ENCODE measurements at places on chromosomes 4 and X. TPM values are rescaled to one million over a fixed set of nuclear protein-coding genes. Genes with fewer than 3 reads are reported as not detected.

The HELQ gene
- total RNA-seq, result 14.1 TPM

The ADH7 gene
- total RNA-seq, result not detected

The NDST4 gene
- not detected for total RNA-seq

The SRD5A3 gene
- 5.4 TPM for total RNA-seq

The EVC gene
- total RNA-seq, result 46.1 TPM

The FAM47A gene
- total RNA-seq, result not detected

The GDPD2 gene
- total RNA-seq, result not detected

The CT55 gene
- total RNA-seq, result not detected

The SPINK2 gene
- not detected for total RNA-seq

The MEPE gene
- total RNA-seq, result not detected

The MAGEC3 gene
- not detected for total RNA-seq

The ATOH1 gene
- not detected for total RNA-seq

The RELL1 gene
- 83.3 TPM for total RNA-seq

The TGIF2LX gene
- not detected for total RNA-seq

The EFHC2 gene
- total RNA-seq, result 3.3 TPM

The USP51 gene
- 0.83 TPM for total RNA-seq

The APLN gene
- 0.99 TPM for total RNA-seq

The CT47B1 gene
- not detected for total RNA-seq

The ARAF gene
- 43.2 TPM for total RNA-seq

GRCh38 chrX:100449696-100450608 lies 39.9 kb upstream of the PCDH19 start:
- DNase-seq, result no peak

DNA sequence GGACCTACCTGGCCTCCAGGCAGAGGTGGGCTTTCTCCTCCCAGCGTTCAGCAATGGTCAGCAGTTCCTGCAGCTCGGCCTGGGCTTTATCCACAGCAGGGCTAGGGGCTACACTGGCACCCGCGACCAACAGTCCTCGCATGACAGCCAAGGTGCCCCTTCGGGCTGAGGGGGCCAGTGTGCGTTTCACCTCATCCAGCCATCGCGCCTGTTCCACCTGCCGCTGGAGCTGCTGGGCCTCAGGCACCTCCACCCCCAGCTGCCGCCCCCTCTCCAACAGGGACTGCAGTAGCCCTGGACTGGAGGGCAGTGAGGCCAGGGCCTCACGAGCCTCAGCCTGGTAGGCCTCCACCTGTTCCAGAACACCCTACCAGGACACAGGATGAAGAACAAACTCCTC lies 28.3 kb downstream of the KDM5C start:
- DNase-seq, result no peak

GRCh38 chrX:51747671-51748070 lies 4.4 kb downstream of the GSPT2 start:
- DNase-seq, result no peak

GRCh38 chrX:136586386-136586785 lies 54.4 kb downstream of the VGLL1 start:
- no peak for DNase-seq

DNA sequence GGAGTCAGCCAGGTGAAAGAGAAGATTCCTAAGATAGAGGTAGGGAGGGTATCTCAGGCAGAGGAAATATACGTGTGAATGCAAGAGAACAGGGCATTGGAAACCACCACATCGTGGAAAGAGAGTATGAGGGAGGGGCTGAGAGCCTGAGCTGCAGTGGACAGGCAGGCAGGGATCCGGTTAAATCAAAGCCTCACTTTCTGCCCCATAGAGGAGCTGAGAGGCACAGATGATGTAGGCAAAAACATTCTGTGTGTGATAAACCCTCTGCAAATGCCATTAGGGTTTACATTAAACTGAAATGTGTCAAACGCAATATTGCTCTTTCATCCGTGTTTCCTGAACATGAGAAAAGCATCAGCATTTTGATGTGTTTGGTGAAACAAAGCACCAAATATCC lies 298.1 kb upstream of the TAPT1 start:
- DNase-seq, result no peak

DNA sequence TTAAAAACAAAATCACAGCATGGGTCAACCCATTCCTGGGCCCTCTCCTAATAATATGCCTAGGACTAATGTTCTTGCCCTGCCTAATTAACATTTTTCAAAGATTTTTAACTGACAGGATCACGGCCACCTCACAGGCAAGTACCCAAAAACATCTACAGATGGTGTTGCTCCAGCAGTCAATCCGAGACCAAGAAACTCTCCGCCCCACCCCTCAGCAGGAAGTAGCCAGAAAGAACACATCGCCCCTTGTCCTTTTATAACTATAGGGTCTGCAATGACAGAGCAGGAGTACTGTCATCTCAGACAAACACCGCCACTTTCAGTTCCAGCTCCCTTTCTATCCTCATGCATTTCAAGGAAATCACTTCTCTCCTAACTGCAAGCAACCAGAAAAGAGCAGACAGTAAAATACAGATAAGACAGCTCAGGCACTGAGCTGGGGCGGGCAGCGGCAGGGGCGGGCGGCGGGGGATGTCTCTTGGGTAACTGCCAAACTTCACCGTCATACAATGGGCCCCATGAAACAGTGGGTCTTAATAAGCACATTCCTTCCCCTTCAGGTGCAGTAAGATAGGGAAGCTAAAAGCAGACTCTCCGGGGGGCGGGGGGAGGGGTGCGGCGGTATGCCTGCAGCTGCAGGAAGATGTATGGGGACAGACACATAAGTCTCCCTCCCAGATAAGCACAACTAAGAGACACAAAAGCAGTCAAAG lies 67.4 kb downstream of the ZNF182 start:
- no peak for DNase-seq

- no peak for DNase-seq
Observed at GRCh38 chr4:121462660-121463261, 81.9 kb upstream of the QRFPR start.

DNA sequence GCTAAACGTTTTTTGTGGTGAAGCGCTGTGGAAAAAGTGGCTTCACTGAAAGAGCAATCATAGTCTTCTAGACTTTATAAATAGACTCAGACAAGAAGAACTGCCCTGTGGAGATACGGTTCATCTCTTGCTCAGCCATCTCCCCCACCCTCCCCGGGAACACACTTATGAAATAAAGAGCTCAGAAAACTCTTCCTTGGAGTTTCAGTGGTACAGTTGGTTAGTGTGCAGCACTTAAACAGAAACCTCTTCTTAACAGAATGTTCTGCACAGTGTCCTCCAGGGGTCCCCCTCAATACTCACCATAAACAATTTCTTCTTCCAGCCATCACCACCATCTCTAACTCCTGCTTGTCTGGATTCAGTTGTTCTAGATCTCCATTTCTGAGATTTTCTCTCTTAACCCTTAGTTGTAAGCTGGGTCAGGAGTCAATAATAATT lies 313.0 kb downstream of the ARHGAP10 start:
- no peak for DNase-seq

GRCh38 chr4:86586626-86587380 lies 7.3 kb upstream of the PTPN13 start:
- DNase-seq, result no peak

- no peak for DNase-seq
Observed at GRCh38 chrX:111881715-111882114, 5.7 kb downstream of the TRPC5OS start.

DNA sequence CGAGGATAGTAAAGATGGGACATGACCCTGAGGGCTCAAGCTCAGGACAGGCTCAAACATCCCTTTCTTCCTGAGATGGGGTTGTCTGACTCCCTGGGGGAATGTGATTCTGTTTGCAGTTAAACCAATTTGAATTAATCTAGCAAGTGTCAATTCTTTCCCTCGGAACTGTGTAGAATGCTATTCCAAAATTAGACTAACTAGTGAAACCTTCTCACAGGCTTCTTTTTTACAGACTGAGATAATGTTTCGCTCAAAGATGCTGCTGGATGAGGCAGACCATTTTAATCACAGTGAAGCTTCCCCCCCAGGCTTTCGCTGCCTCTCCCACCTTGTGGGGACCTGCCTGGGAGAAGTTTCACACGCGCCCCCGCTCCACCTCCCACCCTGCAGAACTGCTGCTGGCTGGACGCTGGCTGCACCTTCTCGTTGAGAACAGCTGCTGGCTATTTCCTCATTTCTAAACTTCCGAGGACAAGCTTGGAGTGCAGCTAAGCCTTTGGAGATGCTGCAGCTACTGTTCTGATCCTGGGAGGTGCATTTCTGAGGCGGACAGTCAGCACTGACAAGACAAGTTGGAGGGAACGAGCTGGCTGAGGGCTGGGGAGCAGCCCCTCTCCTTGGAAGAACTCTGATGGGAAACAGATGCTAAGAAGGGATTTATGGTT lies 297.8 kb downstream of the RAPGEF2 start:
- DNase-seq, result no peak

DNA sequence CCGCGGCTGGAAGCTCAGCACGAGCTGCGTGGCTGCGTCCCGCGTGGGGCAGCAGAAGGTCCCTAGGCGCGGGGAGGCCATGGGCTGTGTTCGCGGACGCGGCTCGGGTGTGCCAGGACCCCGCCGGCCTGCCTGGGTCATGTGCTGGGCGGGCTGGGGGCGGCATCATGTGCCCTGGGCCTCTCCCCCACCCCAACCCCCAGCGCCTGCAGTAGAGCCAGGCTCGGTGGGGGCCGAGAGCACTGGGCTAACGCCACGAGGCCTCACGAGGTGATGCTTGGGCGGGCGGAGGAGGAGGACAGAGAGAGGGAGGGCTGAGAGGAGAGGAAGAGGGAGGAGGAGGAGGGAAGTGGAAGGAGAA lies at the start of gene GPR143:
Gene GPR143 (minus strand): TSS at position 111 of the 361 bp plus-strand sequence. CDS start 30 bp downstream, at position 81.
- no peak for DNase-seq

DNA sequence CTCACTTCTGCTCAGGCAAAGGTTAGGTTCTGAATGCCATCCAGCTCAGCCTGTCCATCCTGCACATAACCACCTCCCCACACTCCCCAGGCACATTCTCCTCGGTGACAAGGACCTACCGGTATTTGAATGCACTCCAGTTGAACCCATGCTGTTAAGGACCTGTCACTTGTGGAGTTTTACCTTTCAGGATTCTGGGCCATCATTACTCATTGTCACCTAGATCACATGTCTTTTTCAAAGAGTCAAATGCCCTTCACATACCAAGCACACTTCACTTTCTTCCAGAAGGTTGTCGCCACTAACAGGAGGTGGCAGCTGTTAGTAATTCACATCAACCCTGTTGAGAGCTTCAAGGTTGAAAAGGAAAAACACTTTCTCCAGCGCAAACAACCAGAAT lies 218.3 kb downstream of the SOWAHB start:
- no peak for DNase-seq

DNA sequence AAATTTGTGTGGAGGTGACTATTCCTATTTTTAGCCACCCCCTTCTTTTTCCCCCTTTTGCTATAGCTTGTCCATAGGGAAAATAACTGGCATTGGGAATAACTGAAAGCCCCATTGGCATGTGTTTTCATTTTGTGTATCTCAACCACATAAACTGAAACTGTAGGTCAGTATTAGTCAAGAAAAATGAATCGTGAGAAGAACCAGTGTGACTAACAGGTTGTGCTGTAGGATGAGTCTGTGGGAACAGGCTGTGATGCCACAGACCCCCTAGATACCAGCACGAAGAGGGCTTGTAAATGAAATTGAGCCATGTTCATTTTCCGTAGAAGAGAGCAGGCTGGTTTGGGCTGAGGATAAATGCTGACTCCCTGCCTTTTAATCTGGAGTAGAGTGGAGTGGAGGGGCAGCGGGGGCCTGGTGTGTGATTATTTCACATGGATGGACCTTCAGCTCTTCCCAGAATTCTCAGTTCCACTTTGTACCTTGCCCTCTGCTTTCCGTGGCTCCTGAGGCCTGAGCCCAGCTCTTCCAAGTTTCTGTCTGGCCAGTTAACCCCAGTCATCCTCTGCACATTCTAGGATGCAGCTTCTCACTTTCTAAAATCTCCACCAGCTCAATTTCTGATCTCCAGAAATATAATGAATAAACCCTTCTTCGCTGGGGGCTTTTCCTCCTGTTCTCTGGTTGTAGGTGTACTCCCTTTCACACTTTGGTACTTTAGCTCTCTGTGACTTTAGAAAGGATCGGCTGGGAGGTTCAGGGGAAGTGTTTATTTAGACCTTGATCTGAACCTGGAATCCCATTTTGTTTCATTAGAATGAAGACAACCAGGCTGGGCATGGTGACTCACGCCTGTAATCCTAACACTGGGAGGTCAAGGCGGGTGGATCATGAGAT lies 37.3 kb downstream of the DCUN1D4 start:
- DNase-seq, result no peak

DNA sequence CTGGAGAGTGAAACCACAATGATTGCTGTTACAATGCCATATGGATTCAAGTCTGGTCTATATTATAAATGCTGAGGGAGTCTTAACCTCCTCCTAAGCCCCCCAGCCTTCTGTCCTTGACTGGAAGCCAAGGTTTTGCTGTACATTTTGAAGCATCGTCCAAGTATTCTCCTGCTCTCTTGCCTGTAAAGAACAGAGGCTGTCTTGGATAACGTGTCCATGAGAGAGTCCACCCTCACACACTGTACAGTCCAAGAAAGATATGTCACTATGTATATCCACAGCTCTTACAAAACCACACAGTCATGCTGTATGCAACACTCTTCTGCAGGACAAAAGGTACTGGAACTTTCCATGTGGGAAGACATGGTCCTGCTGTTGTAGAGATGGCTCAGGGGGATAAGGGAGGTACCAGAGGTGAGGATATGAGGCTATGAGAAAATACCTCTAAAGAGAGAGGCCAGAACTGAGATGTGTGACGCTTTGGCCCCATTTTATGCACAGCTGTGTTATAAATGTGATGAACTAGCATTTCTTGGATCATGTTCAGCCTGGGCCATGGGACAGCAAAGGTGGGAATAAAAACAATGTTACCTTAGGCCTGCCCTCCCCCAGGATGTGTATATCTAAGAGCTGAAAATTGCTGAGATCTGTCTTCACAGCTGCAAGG lies 678.6 kb downstream of the IQCM start:
- no peak for DNase-seq

- no peak for DNase-seq
Observed at GRCh38 chrX:2583194-2584162, 82.7 kb upstream of the DHRSX start.

GRCh38 chrX:48532161-48532560 lies 7.4 kb upstream of the TBC1D25 start:
- DNase-seq, result no peak

- no peak for DNase-seq
Observed at GRCh38 chr4:131248314-131248713, 1900.8 kb upstream of the PCDH10 start.

GRCh38 chrX:9532349-9532748 lies 67.5 kb downstream of the TBL1X start:
- DNase-seq, result no peak

DNA sequence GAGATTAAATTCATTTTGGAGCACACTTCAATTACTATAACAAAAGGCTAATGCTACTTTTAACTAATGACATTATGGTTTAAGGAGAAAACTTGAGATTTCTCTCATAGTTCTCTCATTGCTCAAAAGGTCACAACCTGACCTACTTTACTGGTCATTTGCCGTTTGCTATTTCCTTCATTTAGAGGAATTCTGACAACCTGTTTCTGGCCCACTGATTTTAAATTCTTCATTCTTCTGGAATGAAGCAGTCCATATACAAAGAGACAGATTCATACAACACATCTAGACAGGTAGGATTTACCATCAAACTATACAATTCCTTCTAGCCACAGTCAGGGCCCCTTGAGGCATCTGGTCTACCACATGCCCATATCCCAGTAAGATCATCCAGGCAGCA lies 14.2 kb downstream of the RNF150 start:
- no peak for DNase-seq

- DNase-seq, result no peak
Observed at GRCh38 chr4:1008840-1009541, 2.4 kb upstream of the FGFRL1 start.

- DNase-seq, result no peak
Observed at GRCh38 chr4:105293360-105293759, 146.7 kb downstream of the TET2 start.

All from esophagus muscularis mucosa (tissue), 4 donors.